ENCODE measurements at places on chromosomes 12 and 14.

- DNase-seq = peak; percentile 63
Observed at GRCh38 chr12:97960741-97961608, 498.4 kb downstream of the RMST start.

GRCh38 chr12:25069224-25069623 lies 120.3 kb upstream of the BCAT1 start:
- no peak for DNase-seq

- no peak for DNase-seq
Observed at GRCh38 chr12:51834411-51834810, 14.1 kb downstream of the FIGNL2 start.

- no peak for DNase-seq
Observed at GRCh38 chr12:122903693-122904034, 7.7 kb upstream of the VPS37B start.

DNA sequence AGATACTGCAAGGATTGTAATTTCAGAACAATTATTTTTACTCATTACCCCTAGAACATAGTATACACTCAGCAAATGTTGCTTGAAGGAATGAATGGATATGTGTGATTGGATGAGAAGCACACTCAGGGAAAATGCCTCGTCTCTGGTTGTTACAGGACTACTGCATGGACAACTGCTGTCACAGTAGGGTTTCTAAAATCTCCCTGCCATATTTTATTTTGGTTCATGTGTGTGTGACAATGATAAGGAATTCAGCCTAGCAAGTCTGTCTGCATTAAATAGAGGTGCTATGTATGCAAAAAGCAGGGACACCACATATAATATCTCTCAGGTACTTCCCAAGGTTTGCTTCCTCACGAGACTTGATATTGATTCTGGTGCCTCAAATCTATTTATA lies 1.4 kb downstream of the PTPRR start:
- no peak for DNase-seq

DNA sequence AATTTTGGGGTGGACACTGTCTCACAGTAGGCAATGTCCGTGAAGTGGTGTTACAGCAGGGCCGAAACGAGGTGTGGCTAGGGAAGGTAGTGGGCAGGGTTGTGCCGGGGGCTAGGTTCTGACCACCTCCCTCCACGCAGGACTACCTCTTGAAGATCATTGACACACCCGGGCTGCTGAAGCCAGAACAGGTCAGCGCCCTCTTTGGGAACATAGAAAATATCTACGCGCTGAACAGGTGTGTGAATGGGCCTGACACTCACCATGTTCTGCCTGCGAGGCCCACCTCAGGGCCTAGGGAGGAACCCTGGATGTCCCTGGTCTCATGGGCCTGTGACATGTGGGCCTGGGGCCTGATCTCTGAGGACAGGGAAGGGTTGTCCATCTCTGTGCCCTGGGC lies 24.6 kb downstream of the PLEKHG3 start:
- DNase-seq = no peak

DNA sequence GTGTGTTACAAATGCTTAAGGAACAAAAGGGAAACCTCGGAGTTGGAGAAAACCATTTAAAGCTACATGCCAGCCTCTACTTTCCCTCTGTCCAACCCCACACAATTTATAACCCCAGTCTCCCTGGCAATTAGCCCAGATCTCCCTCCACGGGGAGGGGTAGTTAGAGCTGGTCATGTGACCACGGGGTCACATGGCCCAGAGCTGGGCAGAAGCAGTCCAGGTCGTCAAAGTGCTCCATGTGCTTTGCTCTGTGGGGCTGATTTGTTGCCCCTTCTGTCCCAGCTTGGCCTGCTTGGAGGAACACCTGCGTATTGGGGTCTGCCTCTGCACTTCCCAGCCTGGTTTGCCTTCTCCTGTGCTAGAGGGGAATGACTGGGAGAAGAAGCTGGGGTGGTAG lies 219.1 kb downstream of the RBM19 start:
- no peak for DNase-seq

DNA sequence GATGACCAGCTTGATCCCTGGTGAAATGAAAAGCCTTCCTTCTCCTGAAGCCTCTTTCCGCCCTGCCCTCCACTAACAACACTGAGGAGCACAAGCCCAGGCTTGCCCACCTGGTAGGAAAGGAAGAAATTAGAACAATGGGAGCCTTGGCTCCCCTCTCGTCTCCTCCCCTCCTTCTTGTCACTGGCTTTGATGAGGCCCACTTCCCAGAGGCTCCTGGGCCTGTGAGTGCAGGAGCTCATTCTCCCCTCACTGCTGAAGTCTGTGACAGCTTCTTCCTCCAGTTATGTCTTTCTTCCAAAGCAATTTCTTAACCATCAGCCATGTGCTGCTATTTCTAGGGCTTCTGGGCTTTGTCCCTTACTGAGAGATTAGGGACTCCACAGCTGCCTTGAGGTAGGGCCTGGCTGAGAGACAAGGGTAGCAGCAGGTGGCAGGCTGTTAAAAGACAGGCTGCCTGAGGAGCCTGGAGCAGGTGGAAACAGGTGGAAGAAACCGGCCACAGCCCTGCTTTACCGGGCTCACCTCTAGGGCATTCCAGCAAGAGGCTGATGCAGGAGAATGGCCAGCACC lies 53.6 kb upstream of the SRSF5 start:
- peak; percentile 88 for DNase-seq

DNA sequence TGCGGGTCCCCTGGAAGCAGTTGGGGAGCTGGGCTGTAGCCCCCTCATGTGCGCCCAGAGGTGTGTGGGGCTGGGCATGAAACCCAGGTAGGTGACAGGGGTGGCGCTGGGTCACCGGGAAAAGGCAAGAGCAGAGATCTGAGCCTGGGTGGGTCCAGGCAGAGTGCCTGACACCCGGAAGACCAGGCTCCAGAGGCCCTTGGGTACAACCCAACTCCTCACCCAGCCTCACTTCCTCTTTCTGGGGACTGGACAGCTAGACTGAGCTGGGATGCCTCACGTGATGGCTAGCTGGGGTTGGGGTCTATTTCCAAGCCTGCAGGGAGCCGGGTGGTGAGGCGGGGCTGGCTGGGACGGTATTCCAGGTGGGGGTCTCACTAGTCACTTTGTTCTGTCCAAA lies 16.3 kb upstream of the CYP46A1 start:
- no peak for DNase-seq

- DNase-seq = no peak
Observed at GRCh38 chr12:2960996-2961616, 1.9 kb downstream of the TEAD4 start.

DNA sequence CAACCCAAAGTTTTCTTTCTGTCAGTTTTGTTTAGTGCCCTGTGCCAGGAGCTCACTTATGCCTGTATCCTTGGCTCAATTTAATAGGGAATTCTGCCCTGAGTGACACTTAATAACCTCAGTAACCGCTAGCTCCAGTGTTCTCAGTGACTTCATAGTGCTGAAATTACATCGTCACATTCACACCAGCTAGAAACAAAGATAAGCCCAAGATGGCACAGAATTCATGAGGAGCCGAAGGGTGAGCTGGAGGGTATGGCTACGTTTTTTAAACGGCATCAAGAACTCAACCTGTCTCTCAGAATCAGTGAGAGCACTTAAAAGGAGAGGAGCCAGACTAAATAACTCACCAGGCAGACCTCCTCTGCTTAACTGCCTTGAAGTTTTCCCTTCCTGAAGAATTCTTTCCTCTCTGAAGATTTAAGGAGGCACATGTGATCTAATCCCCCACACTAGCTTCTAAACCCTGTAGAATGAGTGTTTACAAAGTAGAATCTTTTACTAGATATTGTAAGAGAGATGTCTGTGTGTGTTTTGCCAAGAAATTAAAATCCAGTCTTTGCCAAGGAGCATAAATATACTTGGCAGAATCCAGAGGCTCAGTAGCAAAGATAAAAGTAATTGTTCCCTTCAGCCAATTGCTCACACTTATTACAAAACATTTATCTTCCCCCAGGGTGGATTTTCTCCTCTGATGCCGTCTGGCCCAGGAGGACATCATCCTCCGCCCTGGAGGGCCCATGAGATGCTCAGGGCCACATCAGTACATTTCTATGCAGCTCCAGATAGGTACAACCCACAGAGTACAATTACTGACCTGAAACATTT lies 37.3 kb downstream of the PTGER2 start:
- no peak for DNase-seq

- DNase-seq = no peak
Observed at GRCh38 chr14:74313601-74314000, 10.9 kb upstream of the ABCD4 start.

GRCh38 chr14:75315144-75315543 lies 36.5 kb downstream of the FOS start:
- DNase-seq = no peak

DNA sequence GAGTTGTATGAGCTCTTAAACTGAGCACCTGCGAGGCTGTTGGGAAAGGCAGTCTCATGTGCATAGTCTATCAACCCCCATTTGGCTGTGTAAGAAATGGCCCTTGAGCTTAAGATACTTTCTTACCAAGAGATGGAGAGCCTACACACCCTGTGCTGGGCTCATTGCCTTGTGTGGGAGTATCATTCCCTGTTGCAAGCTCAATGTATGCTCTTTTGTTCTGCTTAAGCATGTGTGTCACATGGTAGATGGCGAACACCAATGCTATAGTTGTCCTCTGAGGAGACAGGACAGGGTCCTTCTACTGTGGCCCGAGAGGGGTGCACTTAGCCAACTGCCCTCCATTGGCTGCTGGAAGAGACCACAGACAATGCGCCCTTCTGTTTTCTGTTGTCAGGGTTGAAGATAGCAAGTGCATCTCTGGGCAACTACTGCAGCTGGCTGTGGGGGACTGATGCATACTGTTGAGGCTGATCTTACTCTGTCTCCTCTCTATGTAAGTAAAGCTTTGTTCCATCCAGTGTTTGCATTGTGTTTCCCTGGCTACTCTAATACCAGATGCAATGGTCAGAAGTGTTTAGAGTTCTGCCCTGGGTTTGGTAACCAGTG lies 79.5 kb downstream of the PTPRB start:
- no peak for DNase-seq

All from H9 (cell line).